ENCODE measurements at places on chromosomes 7 and 10. TPM values are rescaled to one million over a fixed set of nuclear protein-coding genes. Genes with fewer than 3 reads are reported as not detected.

The IFIT1B gene
- total RNA-seq, result not detected

The UTF1 gene
- 0.31 TPM for total RNA-seq

GRCh38 chr7:104793066-104793465 lies 220.9 kb upstream of the KMT2E start:
- no peak for DNase-seq

DNA sequence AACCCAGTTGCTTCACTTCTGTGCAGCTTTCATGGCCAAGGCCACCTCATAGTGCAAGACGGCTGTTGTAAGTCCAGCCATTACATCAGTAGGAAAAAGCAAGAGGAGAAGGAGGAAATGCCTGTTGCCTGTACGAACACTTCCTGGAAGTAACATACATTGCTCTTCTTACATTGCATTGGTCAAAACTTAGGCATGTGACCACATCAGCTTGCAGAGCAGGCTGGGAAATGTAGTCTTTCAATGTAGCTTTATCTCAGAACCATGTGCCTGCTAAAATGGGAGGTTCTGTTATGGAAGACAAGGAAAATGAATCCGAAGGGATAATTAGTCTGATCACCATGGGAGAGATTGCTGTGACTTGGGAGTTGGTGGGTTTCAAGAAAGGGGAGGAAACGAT lies 4.3 kb downstream of the SLC29A3 start:
- DNase-seq, result no peak

DNA sequence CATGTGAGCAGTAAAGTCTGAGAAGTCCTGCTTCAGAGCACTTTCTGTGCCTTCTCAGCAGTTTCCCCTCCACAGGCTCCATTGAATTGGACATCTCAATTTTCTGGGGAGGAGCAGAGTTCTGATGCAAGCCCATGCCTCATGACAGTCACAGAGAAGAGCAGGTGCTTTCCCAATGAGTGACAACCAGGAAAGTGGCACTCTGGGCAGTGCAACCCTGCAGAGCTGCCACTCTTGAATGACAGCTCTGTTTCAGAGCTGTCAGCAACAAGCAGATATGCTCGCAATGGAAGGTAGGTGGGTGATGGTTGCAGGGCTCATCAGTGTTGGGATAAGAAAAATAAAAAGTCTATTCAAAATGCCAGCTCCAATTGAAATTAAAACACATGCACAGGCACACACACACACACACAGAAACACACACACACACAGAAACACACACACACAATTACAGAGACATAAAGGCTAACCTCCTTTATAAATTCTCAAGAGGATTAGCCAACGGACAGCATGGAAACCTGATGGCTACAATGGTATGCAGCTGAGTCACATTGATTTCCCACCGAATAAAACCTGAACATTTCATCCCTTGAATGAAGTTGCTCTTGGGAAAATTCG lies 50.5 kb downstream of the C10orf67 start:
- DNase-seq, result no peak
